ENCODE measurements at places on chromosomes 5 and 9.

- no peak for DNase-seq
Observed at GRCh38 chr5:128081111-128081851, 2.3 kb upstream of the SLC12A2 start.

DNA sequence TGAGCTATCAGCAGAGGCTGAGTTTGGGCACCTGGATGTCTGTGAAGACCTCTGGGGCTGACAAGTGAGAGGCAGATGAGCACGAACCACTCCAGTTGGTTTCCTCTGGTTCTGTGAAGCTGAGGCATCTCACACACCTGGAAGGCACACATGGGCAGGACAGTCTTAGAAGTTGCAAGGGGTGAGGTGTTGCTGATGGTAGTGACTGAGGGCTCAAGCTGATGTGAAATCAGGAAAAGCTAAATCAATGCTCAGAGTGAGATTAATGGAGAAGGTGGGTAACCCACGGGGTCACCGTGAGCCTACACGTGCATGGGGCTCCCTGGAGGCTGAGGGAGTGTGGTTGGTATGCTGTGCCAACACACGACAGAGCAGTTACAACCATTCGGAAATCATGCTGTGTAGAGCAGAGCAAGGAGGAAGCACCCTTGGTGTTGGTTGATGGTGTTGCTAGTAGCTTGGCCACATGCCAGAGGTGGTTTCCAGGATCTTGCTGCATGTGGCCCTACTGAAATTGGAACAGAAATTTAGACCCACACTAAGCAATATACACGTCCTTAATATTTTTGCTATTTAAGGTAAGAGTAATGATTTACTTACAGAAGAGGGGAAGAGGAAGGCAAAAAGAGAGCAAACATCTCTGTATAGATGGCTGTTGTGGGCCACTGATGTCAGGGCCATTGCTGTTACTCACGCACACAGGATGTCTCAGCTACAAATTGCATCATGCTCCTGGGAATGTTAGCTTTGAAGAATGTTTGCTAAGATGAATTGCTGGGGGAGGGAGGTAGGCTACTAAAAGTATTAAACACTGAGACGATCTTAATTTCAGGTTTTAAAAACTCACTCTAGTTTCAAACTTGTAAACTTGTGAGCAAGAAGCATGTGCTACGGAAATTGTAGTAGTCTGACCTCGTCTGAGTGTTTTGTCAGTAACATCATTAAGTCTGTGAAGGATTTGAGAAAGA is 170.5 kb downstream of the ARHGEF28 start:
- no peak for DNase-seq

DNA sequence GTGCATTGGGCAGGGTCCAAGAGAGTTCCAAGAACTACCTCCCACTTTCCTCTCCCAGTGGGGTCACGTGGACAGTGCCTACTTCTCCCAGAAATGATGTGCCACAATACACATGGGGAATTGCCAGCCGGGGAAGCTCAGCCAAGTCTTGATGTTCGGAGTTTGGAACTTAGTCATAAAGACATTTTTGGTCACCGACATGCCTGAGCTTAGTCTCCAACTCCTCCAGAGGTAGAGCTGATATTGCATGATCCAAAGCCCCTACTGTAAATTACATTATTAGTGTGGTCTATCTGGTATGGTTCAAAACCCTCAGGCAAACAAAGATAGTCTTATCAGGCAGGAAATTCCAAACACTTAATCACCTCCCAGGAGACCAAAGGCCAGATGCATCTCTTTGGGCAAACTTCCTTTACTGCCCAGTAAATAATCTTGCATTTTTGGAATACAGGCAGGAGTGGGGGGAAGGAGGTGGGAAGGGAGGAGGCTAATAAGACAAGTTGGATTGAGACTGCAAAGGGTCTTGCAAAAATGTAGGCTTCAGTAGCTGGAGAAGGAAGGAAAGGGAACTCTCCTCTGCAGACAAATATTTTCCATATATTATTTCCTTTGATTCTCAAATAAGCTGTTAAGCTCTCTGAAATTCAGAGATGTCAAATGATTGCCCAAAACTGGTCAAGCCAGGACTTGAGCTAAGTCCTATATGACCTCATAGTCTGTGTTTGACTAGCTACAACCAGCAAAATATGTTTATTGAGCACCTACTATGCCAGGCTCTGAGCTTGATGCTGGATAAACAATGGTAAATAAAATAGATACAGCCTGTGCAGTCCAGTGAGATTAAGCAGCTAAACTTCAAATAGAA is 99.4 kb downstream of the DRD1 start:
- DNase-seq, result no peak

GRCh38 chr5:111461255-111461671 is 51.1 kb downstream of the STARD4 start:
- no peak for DNase-seq

- no peak for DNase-seq
Observed at GRCh38 chr9:19133549-19134345, 6.5 kb upstream of the PLIN2 start.

DNA sequence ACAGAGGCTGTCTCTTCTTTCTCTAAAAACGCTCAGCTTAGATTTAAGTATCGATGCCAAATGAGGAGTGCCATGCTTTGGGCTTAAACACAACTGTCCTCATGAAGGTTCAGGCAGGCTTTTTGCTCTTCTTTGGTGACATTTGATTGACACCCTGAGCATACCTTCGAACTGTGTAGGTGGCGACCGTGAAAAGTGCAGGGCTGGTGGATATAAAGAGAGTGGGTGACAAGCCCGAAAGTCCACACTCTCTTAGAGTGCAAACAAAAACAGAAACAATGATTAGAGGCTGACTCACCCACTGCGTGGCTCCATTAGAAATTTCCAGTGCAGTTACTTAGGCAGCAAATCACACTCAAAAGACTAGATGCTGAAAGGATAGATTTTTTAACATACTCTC is 141.7 kb downstream of the SYK start:
- no peak for DNase-seq

GRCh38 chr5:161544350-161544765 is 2.2 kb downstream of the GABRB2 start:
- no peak for DNase-seq

DNA sequence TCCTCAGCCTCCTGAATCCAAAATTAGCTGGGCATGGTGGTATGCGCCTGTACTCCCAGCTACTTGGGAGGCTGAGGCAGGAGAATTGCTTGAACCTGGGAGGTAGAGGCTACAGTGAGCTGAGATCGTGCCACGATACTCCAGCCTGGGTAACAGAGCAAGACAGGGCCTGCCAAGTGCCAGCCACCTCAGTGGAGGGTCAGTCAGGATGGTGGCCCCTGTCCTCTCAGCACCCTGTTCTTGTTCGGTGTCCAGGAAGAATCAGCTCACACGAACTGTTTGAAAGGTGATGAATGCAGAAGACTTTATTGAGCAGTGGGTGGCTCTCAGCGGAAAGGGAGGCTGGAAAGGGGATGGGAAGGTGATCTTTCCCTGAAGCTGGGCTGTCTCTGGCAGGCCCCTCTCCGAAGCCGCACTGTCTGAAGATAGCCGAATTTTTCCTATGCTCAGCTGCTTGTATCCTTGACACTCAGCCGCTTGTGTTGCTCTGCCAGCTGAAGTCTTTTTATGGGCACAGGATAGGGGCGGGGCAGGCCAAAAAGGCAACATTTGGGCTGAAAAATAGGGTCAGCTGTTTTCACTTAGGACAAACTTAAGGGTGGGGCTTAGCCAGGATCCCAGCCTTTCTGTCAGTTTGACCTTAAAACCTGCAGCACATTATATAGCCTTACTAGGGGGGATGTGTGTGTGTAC is 50.9 kb downstream of the UBE2R2 start:
- no peak for DNase-seq

- DNase-seq, result no peak
Observed at GRCh38 chr5:180790020-180790419, 12.6 kb downstream of the MGAT1 start.

DNA sequence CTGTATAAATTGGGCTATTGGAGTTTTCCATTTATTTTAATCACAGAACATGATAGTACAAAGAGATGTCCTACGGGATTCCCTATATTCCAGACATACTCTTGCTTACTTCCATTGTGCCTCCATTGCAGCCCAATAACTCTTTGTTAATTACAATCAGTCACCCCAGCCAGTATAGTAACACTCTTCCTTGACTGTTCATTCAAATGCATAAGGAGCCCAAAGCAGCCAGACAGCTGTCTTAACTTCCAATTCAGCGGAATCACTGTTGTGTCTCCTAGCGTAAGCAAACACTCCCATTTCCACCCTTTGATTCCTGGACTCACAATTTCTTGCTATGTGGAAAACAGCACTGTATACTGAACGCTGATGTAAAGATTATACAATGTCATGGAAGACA is 942.3 kb downstream of the TAF11L14 start:
- no peak for DNase-seq

DNA sequence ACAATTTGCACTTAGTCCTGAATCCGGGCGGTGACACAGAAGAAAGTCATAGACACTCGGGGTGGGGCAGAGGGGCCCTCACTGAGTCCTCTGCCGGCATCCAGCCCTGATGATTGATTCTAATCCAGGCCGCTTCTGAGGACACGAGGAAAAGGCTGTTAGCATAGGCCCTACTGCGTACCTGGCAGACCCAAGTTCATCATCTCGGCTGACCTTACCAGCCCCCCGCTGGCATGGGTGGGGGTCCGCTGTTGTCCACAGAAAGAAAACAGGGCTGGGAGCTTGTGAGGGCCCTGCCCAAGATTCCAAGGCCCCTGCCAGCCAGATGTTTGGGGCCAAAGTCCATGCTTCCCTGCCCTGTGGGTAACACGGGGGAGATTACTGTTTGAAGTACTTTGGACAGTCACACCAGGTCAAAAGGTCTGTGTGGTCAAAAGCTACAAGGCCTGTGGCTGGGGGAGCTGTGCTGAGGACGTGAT is 24.5 kb downstream of the ERGIC1 start:
- no peak for DNase-seq

DNA sequence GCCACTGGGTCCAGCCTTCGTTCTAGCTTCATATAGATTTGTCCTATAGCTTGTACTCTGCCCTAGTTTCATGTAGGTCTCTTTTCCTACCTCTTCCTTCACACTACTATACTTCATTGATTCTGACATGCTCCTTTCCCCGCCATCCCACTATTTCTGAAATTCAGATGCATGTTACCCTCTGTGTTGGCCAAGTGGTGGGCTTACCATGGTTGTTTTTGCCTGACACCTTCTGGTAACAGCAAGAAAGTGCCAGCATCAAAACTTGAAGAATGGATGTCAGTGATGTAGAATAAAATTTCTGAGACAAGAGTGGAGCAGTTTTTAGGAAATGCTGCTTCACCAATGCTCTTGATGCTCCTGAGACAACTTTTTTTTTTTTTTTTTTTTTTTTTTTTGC is 19.5 kb upstream of the SERINC5 start:
- no peak for DNase-seq

DNA sequence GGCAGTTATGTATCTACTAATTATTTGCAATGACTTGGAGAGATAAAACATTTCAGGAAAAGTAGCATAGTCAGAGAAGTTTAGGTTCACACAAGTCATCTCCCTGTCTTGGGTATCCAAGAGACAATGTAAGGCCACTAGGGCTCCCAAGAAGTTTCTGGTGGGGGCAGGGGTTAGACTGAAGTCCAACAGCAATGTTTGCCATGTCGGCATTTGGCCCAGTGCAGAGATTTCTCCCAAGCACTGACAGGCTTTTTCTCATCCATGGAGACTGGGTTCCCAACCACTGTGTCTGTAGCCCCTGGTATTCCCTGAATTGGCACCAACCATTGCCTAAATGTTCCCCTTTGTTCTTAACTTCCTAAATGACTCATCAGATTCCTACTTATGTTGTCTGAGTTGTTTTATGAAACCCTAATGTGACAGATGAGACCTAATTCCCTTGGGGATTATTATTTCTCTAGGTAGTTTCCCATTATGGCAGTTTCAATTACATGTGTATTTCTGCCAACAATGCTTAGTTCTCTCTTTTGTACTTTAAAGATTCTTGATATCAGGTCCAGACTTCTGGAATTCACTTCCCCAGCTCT is 103.6 kb upstream of the EGFLAM start:
- no peak for DNase-seq

- no peak for DNase-seq
Observed at GRCh38 chr5:171871711-171872110, 86.1 kb downstream of the SMIM23 start.

DNA sequence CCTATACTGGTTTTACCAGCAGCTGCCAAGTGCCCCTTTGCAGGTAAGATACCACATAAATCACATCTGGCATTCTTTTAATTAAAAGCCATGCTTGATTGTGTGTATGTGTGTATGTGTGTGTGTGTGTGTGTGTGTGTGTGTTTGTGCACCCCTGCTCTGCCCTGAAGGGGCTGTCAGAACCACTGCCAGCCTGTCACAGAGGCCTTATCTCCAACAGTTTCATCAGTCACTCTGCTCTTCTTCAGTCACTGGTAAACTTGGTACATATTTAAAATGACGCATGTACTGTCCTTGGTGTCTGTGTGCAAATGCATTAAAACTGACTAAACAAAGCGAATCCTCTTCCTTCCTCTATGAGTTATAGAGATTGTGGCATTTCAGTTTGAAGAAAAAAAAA is 19.0 kb upstream of the NR5A1 start:
- no peak for DNase-seq

GRCh38 chr9:36306471-36307306 is 48.4 kb upstream of the GNE start:
- DNase-seq, result no peak

GRCh38 chr5:132608107-132608506 is 49.9 kb upstream of the IL13 start:
- no peak for DNase-seq

GRCh38 chr5:14161825-14162556 is 18.8 kb downstream of the TRIO start:
- DNase-seq, result no peak

- DNase-seq, result no peak
Observed at GRCh38 chr5:52798938-52799337, 11.2 kb downstream of the ITGA1 start.

GRCh38 chr9:79300068-79300467 is 271.7 kb upstream of the TLE4 start:
- DNase-seq, result no peak

- no peak for DNase-seq
Observed at GRCh38 chr9:37034305-37034937, 353 bp upstream of the PAX5 start.

DNA sequence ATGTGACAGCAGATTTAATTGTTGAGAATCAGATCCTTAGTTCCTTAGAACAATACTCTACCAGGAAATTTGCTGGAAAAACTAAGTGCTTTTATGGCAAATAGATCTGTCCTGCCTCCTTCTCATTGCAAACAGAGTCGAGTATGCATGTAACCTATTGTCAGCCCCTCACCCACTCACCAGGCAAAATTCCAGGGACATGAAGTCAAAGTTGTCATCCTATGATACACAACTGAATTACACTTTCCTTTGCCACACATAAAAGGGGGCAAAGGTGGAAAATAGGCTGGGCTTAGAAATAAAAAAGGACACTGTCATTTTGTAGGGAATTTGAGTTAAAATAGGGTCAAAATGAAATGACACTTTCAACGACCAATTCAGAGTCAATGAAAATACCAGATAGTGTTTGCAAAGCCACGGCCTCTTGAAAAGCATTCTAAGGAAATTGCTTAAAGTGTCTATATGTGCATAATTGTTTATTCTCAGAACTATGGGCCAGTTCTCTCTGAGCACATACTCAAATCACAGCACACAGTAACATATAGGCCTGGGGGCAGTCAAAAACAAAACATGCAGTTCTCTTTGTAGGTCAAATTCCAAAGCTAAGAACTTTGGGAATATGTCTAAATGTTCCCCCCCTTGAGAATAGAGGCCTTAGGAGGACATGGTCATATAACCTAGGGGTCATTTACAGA is 452.8 kb downstream of the NFIB start:
- no peak for DNase-seq
